ENCODE measurements at places on chromosomes 2 and 18.
A peak's percentile ranks its signal among the peaks of the same experiment; 100 is the strongest.

GRCh38 chr18:37476182-37476581, 89.4 kb downstream of the CELF4 start:
- no peak for DNase-seq

GRCh38 chr2:150081775-150082481, 405.5 kb downstream of the RND3 start:
- no peak for DNase-seq

- no peak for DNase-seq
Measured at GRCh38 chr2:28929581-28929980, 35.1 kb downstream of the WDR43 start.

DNA sequence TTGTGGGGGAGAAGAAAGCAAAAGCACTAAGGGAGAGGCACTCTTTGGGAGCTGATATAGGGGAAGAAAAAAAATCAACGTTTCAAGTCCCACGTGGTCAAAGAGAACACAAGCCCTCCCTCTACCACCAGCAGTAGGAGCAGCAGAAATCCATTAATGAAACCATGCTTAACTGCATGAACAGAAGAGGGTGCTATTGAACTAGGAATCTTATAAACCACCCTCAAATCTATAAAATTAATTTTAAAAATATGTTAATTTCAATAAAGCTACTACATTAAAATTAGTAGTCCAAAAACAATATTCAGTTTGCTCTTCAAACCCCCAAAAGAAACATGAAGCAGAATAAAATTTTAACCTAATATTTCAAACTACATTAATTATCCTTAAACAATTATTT, 147.8 kb downstream of the TMEM18 start:
- no peak for DNase-seq

DNA sequence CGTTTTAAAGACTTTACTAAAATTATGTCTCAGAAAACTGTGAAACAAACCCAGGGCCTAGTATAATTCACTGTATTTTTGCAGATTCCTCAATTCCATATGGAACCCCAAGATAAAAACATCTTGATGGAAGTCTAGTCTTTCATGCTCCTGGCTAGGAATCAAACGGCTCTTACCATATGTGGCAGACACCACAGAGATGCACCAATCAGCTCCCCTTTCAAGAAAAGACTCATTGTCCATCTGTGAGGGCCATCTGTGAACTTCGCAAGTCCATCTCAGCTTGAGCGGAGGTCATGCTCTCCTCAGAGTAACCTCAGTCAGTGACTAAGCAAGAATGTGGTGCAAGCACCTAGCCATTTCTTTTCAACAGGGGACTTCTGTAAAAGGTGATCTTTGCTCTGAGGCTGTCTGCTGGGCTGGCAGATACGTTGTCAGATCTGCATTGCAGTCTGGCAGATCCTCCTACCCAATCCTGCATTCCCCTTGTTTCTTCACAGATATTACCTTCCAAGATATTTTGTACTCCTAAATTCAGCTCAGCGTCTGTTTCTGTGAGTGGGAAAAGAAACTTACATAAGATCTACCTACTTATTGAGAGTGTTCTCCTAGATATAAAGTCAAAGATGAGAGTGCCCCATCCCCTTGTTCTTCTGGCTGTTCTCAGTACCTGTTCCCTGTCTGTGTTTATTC, 419.3 kb downstream of the SPAG16 start:
- DNase-seq, result no peak

DNA sequence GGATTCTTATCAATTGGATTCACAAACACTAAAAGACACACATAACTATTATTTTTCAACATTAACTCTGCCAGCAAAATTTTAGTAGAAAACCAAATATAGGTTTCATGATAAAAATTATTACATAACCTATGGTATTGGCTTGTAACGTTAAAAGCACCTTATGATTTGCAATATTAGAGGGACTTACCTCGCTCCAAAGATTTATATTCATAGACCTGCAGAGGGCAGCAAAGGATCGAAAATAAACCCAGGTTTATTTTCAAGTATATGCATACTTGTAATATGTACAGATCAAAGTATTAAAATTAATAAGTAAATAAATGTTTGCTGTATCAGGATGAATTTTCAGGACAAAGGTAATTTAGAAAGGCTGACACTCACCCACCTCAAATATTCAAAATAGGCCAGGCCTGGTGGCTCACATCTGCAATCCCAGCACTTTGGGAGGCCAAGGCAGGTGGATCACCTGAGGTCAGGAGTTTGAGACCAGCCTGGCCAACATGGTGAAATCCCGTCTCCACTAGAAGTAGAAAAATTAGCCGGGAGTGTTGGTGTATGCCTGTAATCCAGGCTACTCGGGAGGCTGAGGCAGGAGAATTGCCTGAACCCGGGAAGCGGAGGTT, 45.3 kb downstream of the LRPPRC start:
- DNase-seq, result peak; percentile 1

- DNase-seq, result no peak
Measured at GRCh38 chr18:66438711-66439536, 165.0 kb downstream of the CDH19 start.

- DNase-seq, result no peak
Measured at GRCh38 chr2:48860380-48860779, 104.9 kb upstream of the LHCGR start.

GRCh38 chr2:144832048-144832447, 312.1 kb upstream of the ZEB2 start:
- DNase-seq, result no peak

- DNase-seq, result no peak
Measured at GRCh38 chr2:134178138-134178877, 75.6 kb upstream of the MGAT5 start.

DNA sequence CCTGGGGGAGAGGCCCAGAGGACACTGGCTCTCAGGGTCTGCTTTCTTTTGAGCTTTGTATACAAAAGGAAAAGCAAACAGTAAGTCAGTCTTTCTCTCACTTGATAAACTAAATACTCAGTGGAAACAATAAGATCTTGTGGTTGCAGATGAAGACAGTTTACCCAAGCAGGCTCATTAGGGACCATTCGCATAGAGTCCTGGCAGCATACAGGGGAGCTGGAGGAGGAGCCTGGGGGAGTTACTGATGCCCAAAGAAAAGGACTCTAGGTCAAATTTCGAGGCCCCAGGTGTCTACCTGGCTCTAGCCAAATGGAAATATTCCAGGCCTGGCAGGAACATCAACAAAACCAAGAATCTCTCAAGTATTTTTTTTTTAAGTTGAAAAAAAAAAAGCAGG, 225.3 kb downstream of the CNTNAP5 start:
- DNase-seq, result no peak

GRCh38 chr2:1367601-1368000, 45.7 kb upstream of the TPO start:
- DNase-seq, result no peak

GRCh38 chr2:64727013-64727767, 73.5 kb upstream of the SERTAD2 start:
- no peak for DNase-seq

DNA sequence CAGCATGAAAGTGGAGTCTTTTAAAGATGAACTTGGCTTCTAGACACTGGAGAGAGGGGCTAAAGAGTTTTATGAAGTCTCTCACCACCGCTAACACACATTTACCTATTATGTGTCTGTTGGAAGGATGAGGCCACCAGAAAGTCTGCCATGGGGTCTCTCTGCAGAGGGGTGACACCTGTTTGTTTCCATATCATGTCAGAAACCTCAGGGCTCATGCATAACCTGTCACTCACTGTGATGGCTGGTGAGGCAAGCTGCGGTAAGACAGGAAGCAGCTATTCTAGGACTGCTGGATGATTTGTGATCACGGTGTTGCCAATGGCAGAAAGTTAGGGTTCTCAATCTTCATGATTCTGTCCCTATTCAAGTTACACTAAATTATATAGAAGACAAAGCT, 60.8 kb upstream of the DNMT3A start:
- DNase-seq, result no peak

DNA sequence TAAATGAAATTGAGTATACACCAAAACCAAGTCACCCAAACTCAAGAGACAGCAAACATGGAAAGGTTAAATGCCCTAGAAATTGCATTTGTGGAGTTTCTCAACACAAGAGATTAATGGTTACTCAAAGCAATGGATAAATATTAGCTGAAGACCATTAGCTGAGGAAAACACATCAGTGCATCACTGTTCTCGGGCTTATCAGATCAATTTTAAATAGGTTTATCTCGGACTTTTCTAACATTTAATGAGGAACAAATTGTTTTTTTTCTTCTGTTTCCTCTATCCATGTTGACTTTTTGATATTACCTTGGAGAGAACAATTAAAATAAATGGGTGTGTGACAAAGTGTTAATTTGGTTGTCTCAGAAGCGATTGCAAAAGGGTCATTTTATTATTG, 105.4 kb upstream of the PIK3C3 start:
- DNase-seq, result no peak

DNA sequence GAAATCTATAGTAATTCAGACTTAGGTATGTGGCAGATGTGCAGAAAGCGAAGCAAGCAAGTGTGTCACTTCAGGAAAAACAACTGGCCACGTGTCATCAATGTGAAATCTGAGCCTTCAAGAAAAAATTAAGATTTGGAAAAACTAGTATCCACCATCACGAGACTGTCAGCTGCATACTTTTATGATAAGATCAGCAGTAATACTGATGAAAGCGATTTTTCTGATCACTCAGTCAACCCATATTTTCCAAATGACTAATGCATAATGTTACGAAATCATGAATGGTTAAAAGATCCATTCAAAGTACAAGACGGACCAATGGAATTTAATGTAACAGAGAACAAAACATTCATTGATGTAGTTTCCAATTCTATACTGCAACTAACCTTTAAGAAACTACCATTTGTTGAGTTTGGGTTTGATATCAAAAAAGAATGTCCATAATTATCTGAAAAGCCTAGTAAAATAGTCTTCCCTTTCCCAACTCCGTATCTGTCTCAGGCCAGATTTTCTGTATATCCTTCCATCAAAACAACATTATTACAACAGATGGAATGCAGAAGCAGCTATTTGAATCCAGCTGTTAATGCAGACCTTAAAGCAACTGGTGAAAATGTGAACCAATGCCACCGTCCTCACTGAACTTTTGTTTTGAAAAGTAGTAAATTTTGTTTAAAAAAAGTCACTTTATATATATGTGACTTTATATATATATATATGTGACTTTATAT, 17.0 kb upstream of the BCL2 start:
- DNase-seq, result peak; percentile 77

GRCh38 chr2:67065046-67065445, 332.1 kb upstream of the ETAA1 start:
- no peak for DNase-seq

- DNase-seq, result no peak
Measured at GRCh38 chr2:220341014-220341413, 713.6 kb downstream of the SLC4A3 start.

- no peak for DNase-seq
Measured at GRCh38 chr18:36155851-36156757, 26.4 kb downstream of the ELP2 start.

- no peak for DNase-seq
Measured at GRCh38 chr2:85435981-85436835, 17.7 kb downstream of the SH2D6 start.

DNA sequence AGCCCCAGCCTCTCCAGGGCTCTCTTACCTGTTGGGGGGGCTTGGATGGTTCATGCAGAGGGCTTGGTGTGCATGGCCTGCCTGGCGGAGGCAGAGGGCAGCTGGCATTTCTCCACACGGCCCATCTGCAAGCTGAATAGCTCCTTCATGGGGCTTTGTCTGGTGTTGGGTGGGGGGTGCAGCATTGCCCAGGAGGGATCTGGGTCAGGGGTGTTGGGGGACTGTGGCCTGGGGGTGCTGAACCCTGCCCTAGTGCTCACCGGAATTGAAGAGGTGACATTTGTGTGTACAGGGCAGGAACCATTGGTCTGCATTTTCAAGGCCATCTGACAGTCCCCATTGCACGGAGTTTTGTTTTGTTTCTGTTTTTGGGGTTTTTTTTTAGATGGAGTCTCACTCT, 58.8 kb upstream of the HAAO start:
- DNase-seq, result no peak

- no peak for DNase-seq
Measured at GRCh38 chr2:232666051-232666805, 30.9 kb upstream of the GIGYF2 start.

DNA sequence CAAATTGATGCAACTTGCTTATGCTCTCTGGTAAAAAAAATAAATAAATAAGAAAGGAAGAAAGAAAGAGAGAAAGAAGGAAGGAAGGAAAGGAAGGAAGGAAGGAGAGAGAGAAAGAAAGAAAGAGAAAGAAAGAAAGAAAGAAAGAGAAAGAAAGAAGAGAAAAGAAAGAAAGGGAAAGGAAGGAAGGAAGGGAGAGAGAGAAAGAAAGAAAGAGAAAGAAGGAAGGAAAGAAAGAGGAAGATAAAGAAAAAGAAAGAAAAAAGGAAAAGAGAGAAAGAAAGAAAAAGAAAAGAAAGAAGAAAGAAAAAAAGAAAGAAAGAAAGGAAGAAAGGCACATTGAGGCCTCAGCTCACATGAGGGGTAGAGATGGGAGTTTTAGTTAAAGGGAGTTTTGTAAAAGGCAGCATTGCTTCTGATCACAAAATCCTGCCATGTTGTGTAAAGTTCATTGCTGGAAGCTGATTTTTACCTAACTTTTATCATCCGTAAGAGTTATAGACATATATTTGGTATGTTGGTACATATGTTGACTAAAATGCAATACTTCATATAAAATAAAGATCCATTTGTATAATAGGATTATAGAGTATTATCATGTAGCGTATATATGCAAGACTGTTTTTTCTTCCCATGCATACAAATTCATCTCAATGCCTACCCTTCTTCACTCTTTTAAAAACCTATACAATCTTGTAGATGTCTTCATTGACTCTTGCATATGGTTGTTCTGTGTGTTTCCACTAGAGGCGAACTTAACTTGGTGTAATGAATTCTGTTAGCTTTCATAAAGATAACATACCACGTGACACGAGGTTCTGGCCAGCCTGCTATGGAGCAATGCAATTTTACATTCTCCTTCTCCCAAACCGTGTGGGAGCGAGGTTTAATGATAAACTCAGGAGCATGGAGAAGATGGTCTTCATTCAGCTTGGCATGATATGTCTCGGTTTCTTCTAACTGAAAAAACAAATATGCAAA, 32.8 kb downstream of the MYOM1 start:
- no peak for DNase-seq
